ENCODE measurements at places on chromosomes 3 and 15.

DNA sequence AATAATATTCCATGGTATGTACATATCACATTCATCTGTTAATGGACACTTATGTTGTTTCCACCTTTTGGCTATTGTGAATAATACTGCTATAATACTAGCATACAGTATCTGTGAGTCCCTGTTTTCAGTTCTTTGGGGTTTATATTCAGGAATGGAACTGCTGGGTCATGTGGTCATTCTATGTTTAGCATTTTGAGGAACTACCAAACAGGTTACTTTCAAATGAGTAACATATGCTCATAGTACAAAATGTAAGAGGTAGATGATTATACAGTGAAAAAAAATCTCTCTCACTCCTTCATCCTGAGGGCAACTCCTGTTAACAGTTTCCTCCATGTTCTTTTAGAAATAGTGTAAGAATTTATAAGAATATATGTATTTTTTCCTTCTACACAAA lies 162.2 kb downstream of the PLD1 start:
- DNase-seq = no peak

DNA sequence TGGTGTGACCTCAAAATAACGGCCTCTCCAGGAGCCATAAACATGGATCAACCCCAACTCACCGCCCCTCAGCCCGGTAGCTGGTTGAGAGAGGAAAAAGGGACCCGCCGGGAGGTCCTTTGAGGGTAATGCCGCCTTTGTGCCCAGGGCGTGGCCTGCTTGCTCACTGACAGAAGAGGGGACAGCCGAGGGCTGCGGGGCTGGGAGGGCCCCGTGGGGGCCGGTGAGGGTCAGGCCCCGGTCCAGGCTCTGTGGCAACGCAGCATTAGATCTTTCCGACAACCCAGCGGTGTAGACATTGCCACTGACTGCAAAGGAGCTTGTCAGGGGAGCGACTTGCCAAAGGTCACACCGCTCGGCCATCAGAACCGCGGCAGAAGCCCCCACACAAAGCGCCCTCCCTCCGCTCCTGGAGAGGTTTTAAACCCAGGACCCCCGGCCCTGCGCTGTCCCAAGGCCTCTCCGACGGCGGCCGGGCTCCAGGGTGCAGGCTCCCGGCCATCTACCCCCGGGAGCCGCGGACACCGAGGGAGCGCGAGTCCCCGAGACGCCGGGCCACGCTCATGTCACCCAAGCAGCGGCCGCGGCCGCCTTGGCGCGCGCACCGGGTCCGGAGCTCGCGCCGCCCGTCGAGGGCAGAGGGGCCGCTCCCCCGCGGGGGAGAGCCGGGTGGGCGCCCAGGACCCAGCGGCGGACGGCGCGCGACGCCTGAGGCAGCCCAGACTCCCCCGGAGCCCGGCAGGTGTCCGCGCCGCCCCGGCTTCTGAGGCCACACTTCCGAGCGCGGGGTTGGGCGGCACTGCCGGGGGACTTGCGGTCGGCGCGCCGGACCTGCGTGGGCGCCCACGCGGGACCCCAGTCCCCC lies 975 bp downstream of the PCSK6 start:
- DNase-seq = no peak

GRCh38 chr3:10925436-10926255 lies 66.9 kb upstream of the SLC6A1 start:
- DNase-seq = no peak

GRCh38 chr15:64687688-64688087 lies 87.7 kb downstream of the RBPMS2 start:
- no peak for DNase-seq

GRCh38 chr3:70000563-70001081 lies 1.1 kb downstream of the SAMMSON start:
- DNase-seq = no peak
